ENCODE measurements at places on chromosomes 2 and 18.

DNA sequence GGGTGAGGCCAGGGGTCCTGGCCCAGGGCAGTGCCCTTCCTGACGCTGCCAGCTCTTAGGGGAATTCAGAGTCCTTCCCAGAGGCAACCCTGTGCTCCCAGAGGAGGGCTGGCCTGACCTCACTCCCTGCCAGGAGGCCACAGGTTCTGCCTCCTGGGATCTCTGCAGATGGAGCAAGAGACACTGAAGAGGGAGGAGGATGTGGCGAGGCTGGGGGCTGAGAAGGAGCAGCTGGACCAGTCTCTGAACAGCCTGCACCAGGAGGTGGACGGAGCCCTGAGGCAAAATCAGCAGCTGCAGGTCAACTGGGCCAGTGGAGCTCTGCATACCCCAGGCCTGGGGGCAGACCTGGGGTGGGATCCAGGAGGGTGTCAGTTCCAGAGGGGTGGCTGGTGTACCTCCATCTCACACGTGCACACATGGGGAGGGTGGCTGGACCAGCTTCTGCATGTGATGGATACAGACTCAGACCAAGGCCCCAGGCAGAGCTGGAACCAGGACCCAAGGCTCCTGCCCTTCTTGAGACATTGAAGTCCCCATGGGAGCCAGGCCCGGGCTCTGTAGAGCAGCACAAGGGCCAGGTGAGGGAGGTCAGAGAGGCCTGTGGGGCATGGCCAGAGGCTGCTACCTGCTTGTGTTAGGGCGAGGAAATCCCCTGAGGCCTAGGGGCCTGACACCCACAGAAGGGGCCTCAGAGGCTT lies 9.7 kb upstream of the SNED1 start:
- no peak for DNase-seq

GRCh38 chr18:62584241-62585120 lies 61.7 kb downstream of the ZCCHC2 start:
- DNase-seq = peak; percentile 93

DNA sequence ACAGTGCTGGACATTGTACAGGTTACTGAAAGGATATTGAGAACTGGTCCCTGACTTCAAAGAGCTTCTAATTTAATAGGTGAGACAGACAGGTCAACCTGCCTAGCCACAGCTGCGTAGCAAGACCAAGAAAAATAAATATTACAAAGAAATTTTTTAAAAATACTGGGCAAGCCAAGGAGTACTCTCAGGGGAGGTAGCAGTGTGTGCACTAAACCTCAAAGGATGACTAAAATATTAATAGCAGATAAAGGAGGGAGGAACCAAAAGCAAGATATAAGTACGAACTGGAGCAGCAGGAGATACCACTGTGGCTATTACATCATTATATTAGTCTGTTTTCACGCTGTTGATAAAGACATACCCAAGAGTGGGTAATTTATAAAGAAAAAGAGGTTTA lies 14.9 kb downstream of the SCG2 start:
- no peak for DNase-seq

- DNase-seq = peak; percentile 41
Measured at GRCh38 chr2:63842149-63843061, 709 bp downstream of the UGP2 start.

- no peak for DNase-seq
Measured at GRCh38 chr2:68564426-68564825, 79.0 kb upstream of the PROKR1 start.

DNA sequence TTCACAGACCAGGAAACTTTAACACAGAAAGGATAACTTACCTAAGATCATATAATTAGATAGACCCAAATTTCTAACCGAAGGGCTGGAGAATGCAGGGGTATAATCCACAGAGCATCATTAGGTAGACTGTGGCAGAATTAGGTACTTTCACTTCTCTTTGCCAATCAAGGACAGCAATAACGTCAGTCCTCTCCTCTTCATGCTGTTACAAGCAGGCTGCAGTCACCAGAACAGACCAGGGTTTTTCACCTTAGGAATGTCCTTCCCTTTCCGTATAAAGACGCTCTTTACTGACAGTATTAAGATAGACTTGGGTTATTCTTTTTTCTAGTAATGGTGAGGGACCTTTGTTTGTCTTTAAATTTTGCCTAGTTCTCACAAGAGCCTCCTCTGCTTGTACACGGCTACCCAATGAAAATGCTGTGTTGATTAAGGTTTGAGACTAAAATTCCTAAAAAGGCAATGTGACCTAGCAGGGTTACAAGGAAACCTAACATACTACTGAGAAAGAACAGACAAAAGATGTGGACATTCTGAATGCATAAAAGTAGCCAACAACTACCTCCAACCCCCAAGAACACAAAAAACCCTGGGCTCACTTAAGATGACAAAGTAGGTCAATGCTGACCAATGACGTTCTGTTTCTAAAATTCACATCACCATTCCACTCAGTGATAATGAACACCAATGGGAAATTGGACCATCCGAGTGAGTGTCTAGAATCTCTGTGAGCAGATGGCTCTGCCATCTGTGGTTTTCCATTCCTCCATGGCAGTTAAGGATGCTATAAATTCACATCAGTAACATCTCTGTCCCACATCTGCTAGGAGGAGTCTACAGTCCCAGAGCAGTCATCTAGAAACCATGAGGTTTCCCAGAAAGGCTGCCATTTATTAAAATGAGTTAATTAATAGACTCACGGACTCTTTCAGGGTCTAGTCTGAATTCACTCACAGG lies 2.1 kb downstream of the PDIA6 start:
- DNase-seq = no peak

DNA sequence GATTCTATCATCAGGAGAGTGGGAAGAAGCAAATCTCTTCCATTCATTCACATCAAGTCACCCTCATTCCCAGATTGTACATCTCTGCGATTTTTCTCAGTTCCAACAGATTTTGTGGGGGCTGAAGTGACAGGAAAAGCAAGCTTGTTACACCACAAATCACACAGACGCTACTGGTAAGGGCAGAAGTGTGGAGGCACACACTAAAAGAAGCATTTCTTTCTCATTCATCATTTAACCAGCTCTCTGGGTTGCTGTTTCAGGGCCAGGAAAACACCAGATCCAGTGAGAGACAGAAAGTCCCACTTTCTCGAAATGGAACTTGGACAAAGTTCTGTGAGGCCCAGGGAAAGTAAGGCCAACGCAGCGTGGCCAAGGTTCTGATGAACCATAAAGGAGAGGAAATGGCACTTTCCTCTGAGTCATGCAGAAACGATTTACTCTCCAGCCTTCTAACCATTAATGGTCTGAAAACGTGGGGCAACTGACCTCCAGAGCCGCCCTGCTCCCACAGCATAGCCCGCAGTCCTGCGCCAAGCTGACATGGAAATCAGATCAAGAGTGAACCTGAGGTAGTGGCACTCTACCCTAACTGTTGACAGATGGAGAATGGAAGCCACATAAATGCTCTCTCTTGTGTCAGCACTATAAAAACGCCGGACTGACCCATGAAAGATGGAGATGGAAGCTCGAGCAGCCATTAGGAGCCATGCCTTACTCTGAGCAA lies 191.0 kb downstream of the C1D start:
- DNase-seq = no peak

DNA sequence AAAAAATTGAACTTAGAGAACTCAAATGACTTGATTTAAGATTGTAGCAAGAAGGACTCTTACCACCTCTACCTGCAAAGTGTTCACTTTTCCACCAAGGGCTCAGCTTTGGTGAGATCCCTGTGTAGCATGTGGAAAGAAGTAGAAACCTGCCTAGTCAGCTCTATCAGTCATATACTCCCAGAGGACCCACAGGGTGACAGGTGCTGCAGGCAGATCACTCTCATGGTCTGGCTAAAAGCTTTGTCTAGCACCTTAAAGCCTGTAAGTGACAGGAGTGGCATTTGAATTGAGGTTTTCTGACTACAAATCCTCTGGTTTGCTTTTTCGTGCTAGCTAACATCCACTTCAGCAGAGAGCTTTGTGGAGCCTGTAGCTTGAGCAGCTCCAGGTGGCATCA lies 18.7 kb upstream of the NEMP2 start:
- no peak for DNase-seq

DNA sequence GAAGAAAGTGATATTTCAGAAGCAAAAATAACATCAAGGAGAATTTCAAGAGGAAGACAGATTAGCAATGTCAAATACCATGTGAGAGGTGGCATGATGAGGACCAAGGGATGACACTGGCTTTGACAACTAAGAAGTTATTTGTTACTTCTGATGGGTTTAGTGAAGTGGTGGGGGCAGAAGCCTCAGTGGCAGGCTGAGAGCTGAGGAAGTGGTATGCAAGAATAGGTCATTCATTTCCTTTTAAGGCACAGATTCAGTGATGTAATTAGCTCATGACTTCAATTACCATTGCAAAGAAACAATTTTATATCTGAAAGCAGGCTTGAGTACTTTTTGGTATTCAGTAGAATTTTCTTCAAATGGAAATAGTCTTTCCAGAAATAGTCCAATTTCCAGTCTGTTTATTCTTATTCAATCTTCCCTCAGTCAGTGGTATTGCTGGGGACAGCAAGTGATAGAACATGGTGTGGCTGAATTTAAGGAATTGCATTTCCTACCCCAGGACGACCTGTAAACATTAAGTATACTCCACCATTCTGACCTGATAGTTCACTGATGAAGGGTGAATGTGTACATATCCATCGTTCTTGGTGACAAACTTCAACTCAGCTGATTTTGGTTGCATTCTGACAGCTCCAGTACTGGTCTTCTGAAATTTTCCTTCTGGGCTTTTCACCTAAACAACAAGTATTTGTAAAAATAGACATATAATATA lies 28.2 kb downstream of the GEMIN6 start:
- DNase-seq = no peak

DNA sequence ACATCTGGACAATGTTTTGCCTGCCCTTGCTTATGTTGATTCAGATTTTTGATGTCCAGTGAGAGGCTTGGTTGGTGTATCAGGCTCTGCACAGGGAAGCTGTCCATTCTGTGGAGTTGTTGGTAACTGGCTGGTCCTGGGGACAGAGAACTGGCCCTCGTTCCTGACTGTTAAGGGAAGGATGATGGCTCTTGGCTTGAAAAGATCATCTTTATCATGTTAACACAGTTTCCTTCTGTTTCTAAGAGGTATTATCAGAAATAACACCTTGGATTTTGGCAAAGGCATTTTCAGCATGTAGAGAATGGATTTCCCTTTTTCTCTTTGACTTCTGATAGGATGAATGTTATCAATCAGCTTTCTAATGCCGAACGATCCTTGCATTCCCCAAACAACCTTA lies 19.3 kb downstream of the STK25 start:
- no peak for DNase-seq

GRCh38 chr2:161796192-161796591 lies 172.0 kb downstream of the SLC4A10 start:
- no peak for DNase-seq

GRCh38 chr2:27922842-27923241 lies 32.3 kb downstream of the BABAM2 start:
- DNase-seq = no peak

DNA sequence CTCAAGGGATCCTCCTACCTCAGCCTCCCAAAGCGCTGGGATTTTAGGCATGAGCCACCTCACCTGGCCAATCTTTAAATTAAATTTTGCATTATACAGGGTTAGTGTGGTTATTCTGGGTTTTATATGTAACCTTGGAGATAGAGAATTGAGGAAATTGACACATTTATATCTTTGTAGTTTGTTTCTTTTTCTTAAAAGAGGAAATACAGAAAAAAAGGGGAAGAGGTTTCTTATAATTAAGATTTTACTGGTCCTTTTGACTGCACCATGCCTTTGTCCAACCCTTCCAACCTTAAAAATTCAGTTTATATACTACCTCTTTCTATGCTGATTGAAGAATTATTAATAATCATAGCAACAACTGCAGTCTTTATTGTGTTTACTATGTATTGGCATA lies 210.1 kb upstream of the STON1 start:
- no peak for DNase-seq

DNA sequence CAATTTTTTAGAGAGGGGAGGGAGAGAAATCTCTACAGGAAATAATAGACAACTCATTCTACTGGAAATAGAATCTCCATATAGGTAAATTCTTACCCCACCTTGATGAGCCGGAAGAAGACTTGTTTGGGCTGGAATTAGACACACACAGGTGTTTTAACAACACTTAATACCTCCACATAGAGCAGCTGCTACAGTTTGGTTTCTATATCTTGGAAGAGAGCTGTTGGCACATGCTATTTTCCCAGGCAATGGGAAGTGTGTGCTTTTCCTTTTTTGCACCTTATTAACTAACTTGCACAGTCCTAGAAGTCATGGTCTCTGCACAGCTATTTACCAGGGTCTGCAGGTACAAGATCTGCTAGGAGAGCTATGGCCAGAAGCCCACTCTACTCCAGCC lies 73.7 kb downstream of the SATB2 start:
- DNase-seq = no peak

DNA sequence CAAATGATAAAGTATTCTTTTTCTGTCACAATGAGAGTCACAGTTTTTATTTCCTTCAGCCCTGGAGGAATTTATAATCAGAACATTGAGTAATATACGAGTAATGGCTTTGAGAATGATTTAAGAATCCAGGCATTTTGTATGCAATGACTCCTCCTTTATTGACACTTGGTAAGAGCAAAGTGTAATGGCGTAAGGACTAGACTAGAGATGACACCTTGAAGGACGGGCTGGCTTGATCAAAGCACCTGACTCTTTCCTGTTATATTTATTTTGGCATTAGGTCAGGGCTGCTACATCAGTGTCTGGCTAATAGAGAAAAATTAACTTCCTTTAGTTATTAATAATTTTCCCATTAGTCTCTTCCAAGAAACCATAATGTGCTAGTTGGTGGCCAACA lies 482.4 kb upstream of the GCFC2 start:
- no peak for DNase-seq

DNA sequence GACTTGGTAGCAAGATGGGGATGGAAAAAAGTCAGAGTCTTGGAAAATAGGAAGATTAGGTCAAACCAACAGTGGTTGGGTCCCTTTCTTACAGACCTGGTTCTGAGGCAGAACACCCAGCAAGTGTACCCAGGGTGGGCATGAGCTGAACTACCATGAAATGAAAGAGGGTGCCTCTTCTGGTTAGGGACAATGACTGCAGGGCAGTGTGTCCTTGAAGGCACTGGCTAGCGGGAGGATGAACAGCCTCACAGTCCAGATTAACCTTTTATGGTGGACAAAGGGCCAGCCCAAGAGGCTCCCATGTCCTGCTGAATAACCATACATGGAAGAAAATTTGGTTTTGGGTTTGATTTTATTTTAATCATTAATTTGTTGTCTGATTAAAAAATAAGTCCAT lies 61.8 kb upstream of the CCDC85A start:
- DNase-seq = no peak

GRCh38 chr2:128513961-128514283 lies 195.3 kb upstream of the HS6ST1 start:
- DNase-seq = no peak
